ENCODE measurements at places on chromosomes 16 and 17.

DNA sequence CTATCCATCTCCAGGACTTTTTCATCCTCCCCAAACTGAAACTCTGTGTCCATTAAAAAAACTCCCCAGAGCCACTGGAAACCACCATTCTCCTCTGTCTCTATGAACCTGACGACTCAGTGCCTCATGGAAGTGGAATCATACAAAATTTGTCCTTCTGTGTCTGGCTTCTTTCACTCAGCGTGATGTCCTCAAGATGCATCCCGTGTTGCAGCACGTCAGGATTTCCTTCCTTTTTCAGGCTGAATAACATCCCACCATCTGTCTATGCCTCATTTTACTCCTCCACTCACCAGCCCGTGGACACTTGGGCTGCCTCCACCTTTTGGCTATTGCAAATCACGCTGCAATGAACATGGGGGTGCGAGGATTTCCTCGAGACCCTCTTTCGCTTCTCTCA lies 12.6 kb upstream of the ALDH3A1 start:
- no peak for DNase-seq

DNA sequence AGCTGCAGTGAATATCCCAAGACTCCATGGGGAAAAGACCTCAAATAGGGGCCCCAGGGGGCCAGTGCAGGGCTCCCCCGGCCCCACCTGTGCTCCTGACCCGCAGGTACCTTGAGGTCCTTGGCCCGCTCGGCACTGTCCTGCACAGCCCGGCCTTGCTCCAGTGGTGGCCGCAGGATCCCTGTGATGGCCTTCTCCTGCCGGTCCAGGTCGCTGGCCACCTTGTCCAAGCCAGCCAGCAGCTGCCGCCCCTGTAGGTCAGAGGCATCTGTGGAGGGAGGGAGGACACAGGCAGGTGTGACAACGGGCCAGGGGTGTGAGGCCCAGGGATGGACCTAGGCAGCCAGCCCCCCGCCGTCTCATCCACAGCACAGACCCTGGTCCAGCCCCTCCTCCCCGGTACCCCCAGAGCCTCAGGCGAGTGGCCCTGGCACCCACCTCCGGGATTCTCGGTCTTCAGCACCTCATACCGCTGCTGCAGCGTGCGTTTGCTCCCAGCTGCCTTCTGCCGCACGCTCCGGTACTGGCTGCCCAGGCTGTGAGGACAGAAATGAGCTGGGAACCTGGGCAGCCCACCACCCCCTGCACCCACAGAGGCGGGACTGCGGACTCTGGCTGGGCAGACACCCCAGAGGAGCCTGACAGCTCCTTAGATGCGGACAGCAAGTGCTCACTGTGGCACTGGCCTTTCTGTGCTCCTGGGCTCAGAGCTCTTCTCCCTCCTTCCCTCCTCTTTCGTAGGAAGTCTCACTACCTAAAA lies 43.7 kb downstream of the PPL start:
- DNase-seq: no peak

DNA sequence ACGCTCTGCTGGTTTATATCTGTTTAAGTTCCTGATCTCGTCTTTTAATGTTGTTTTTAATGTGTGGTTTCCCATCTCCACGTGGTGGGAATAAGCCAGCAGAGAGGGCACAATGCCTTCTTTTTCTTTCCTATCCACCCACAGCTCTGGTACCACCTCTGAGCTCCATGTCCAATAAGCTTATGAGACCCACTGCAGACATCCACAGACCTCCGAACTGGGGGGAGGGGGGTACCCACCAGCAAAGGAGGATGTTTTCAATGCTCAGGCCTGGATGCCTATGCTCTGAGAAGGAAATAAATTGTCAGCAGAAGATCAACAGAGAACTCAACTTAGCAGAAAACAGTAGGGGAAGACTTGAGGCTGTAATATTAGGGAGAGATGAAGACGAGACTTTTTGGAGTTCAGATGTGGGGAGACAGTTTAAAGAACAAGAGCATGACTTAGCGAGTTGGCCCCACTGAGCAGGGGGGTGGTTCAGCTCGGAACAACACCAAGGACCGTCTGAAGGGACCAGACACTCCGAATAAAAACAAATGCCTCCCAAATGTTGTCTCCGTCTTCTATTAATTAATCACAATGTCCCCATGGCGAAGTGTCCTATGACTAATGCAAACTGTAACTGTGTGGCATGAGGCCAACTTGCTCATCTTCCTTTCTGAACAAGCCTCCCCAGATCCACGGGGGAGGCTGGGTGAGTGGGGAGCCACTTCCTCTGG lies 62.7 kb downstream of the GAS7 start:
- DNase-seq: no peak

DNA sequence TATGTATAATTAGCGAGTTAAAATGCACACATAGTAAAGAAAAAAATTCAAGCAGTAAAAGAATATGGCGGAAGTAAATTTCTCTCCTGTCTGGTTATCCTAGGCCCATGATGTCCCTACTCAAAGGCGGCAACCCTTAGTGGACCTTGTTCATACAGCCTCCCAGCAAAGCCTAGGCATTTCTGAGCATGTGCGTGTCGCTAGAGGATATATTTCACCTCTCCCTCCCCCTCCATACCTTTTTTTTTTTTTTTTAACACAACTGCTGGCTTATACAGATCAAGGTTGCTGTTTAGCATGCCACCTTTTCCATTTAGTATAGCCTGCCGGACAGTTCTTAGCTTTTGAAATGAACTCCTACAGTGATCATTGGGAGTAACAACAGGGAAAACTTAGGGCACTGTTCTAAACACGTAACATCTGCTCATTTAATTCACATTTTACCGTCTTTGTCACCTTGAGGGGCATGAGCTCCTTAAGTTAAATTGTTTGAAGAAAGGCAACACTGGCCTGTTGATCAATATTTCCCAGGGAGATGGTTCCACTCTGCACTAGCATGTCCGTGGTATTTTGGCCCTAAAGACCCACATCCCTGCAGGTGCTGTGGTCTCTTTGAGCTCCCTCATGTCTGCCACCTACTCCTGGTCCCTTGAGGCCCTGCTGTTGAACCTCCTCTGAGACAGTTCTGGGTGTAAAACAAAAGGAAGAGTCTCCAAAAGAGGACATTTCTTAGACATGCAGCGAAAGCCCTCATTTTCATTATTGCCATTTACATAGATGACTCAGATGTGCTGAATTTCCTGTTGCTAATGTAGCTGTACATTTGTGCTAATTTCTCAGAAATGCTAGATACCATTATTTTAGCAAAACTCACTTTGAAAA lies 4.1 kb upstream of the TNFRSF13B start:
- DNase-seq: no peak

- DNase-seq: no peak
These were observed 24.9 kb downstream of the TRIM16 start for GRCh38 chr17:15659236-15659635.

DNA sequence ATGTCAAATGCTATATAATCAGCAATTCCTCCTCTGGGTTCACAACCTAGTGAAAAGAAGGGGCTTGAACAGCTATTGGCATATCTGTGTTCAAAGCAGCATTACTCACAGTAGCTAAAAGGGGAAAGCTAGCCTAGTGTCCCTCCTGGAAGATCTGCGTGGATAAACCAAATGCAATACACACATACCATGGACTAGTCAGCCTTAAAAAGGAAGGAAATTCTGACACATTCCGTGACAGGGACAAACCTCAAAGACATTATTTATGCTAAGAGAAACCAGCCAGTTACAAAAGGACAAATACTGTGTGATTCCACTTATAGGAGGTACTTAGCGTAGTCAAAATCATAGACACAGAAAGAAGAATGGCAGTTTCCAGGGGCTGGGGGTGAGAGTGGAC lies 90.1 kb downstream of the XYLT1 start:
- no peak for DNase-seq

GRCh38 chr16:12542818-12543699 lies 260.6 kb downstream of the CPPED1 start:
- DNase-seq: no peak
